H4 (cell line): ENCODE measurements at places on chromosomes 2 and 18.

DNA sequence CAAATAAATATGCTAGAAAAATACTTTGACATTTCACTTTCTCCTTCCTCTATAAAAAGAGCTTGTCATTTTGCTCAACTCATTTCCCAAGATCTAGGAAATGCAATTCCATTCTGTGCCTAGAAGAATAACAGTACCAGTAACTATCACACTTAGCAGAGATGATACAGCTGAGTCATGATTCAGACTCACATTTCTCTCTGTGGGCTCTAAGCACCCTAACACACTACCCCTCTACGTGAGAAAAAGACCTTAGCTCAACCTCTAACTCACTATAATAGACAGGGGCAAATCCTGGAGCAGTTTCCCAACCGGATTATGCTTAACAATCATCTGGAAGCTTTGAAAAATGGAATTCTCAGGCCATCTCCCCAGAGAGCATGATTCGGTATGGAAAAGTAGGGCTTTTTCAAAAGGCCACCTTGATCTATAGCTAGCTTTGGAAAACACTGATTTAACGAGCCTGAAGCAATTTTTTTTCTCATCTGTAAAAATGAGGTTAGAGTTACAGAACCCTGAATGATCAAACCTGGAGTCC, 1312.3 kb upstream of the PIK3C3 start:
- DNase-seq: no peak

DNA sequence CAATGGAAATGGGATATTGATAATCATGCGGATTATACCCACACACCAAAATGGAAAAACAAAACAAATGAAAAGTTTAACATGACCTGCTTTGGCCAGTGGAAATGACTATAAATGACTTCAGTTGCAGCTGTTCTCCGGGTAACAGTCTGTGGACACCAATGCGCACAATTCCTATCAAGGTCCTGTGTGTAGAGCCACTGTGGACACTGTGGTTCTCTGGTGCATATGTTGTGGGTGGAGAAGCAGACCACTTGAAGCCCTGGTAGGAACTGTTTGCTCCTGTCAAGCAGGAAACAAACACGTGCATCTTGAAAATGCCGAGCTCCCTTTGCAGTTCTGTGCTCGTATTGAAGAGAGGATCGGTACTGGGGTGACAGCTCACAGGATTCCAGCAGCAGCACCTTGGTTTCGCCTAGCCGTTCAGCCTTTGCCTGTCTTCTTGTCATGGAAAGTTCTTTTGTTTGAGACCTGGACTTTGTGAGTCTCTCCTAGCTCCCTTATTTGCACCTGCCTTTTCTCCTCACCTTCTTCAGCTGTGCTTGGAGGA, 32.9 kb downstream of the NCK2 start:
- DNase-seq: no peak

- DNase-seq: no peak
Measured at GRCh38 chr18:75289761-75290160, 79.2 kb downstream of the TSHZ1 start.

DNA sequence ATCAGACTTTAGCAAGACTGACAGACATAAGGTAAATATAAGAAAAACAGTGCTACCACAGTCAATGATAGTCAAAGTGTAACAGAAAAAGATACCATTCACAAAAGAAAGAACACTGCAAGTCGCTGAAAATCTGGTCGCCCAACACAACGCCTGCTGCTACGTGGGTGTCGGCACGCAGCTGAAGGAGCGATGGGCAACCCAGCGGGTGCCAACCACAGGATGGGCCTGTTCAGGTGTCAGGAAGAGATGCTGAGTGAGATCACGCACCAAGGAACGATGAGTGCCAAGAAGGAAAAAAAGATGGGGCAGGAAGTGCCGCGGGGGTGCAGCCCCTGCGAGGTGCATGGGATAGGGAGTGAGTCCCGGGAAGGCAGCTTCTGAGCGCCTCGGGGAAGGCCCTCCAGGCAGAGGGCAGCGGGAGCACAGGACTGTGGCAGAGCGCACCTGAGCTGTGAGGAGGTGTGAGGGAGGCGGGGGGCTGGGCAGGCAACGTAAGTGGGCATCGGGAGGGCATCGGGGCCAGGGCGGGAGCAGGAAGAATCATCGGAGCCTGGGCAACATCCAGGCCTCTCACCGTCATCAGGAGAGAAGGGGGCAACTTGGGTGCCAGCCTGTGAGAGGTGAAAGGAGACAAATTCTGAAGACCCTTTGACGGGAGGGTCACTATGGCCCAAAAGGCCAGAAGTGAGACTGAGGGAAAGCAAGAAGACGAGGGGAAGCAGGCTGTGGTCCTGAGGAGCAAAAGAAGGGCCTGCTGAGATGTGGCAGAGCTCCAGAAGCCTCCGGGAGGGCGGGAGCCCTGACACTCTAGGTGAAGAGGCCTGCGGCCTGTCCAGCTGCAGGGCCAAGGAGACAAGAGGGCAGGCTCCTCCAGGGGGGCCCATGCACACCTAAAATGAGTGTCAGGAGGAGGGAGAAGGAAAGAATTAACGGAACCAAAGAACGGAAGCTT, 14.8 kb upstream of the MTERF4 start:
- DNase-seq: no peak

DNA sequence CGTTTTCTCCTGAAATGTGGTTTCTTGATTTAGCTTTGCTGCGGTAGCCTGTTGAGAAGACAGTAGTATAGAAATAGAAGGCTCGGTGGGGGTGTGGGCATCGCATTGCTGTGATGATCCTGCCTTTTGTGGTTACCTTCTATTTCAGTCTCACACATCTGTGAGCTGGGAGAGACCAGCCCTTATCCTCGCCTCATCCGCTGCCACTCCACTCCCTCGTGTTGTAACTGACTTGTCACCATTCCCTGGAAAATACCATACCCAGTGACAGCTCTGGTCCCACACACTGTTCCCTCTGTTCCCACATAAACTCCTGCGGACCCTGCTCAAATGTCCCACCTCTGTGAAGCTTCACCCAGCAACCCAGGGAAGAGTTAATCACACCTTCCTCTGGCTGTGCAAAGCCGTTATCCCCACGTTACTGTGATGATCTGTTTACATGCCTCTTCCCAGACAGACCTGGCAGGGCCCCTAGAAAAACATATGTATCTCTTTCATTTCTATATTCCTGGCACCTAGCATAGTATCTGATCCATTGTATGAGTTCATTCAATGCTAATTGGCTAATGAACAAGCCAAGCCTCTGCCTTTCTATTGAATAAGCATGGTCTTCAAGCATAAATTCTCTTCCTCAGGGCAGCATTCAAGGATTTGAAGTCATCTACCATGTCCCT, 114.6 kb downstream of the MAPK4 start:
- no peak for DNase-seq

GRCh38 chr2:143939626-143940330, 580.1 kb downstream of the ZEB2 start:
- no peak for DNase-seq

- DNase-seq: no peak
Measured at GRCh38 chr2:70396612-70397011, 94.7 kb upstream of the FAM136A start.

DNA sequence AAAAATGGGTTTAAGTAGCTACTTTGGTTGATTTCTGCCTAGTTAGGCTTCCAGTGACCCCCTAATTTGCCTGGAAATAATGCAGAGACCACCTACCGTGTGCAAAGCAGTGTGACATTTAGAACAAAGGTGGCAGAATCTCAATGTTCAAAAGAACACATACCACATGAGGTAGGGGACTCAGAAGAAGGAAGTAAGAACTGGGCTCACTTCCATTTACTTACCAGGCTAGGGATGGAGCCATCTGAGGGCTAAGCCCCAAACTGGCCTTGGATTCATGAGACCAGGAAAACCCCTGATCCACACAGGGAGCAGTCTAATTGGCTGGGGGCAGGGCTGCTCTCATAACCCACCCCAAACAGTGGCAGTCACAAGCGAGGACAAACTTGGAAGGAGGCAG, 190.7 kb downstream of the NCKAP5 start:
- no peak for DNase-seq

GRCh38 chr2:109410039-109410815, 203.5 kb downstream of the SEPTIN10 start:
- DNase-seq: no peak

- DNase-seq: no peak
Measured at GRCh38 chr18:11148680-11149440, 509 bp downstream of the PIEZO2 start.

GRCh38 chr2:121771976-121772742, 16.7 kb downstream of the TSN start:
- DNase-seq: no peak

DNA sequence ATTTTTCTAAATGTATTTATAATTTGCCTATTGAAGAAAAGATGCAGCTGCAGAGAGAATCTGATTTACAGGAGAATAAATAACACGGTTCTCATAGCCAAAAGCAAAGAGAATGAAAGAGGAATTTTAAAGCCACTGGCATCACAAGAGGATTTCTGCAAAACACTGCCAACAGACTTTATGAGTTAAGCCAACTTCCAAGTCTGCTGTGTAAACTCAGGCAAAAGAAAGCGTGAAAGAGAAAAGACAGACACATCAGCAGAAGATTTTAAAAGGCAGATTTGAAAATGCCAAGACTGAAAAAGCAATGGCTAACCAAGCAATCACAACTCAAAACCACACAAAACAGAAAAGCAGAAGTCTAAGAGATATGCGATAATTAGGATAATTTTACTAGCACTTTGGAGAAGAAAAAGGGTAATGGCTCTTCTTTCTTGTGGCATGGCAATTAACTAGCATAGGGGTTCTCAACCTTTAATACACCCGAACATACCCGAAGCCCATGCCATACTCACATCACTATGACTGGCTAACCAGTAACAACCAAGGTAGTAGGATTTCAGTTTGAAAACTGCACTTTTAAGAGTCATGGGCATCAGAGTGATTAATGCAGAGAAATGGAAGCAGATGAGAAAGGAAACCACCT, 4.9 kb downstream of the DARS1 start:
- no peak for DNase-seq

DNA sequence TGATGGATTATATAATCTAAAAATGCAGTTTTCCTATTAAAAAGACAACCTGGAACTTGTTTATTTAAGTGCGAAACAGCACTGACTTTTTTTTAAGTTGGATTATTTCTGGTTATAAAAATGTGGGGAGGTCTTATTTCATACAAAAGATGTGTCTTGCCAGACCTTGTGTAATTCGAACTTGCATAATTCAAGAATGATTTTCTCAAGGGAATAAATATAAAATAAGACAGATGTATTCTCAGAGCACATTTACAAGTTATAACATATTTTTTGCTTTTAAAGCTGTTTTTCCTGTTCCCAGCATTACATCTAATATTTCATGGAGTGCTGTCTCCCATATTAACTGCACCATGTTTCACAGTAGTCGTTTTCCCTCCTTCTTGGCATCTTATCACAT, 263.1 kb downstream of the CDH20 start:
- DNase-seq: no peak

DNA sequence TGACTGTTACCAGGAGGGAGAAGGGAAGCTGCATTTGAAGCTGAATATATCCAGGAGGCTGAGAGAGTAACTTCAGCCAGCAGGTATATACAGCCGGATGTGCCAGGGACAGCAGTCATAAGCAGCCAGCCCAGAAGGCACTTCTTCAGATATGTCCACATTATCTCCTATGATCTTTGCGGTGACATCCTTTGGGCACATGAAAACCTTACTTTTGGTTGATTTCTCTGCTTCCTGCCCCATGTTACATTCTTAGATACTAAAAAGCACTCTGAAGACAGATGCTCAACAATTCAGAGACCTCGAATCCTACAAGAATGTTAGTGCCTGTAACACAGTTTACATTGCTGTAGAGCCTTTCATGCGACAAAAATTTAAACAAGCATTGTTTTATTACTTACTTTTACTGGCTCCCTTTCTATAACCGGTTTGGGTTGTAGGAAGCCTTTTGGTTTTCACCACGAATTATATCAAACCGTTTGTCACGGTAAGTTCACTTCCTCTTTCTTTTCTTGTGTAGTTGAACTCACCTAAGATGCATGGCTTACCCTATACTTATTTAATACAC, 50.3 kb upstream of the TLK1 start:
- DNase-seq: no peak

- peak; percentile 23 for DNase-seq
Measured at GRCh38 chr2:110993557-110994231, 127.0 kb upstream of the BCL2L11 start.

GRCh38 chr18:68314403-68314802, 400.5 kb downstream of the TMX3 start:
- DNase-seq: peak; percentile 17

DNA sequence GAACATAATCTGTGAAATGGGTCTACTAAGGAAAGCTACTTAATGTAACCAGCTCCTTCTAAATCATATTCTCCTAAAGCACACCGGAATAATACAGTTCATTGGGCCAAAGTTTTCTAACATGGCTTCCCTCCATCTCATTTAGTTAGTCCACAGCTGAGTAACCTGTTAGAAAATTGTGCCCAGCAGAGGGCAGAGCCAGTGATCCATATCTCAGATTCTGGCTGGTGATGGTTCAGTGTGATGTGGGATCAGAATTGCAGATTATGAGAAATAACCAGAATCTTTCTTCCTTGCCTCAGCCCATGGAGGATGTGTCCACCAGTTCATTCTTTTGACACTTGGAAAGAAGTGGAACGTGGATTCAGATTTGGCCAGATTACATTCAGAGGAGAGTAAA, 9.4 kb upstream of the CTLA4 start:
- no peak for DNase-seq
